ENCODE measurements at places on chromosomes 6 and 20.

- DNase-seq: no peak
Measured at GRCh38 chr6:144316862-144317195, 31.7 kb downstream of the UTRN start.

DNA sequence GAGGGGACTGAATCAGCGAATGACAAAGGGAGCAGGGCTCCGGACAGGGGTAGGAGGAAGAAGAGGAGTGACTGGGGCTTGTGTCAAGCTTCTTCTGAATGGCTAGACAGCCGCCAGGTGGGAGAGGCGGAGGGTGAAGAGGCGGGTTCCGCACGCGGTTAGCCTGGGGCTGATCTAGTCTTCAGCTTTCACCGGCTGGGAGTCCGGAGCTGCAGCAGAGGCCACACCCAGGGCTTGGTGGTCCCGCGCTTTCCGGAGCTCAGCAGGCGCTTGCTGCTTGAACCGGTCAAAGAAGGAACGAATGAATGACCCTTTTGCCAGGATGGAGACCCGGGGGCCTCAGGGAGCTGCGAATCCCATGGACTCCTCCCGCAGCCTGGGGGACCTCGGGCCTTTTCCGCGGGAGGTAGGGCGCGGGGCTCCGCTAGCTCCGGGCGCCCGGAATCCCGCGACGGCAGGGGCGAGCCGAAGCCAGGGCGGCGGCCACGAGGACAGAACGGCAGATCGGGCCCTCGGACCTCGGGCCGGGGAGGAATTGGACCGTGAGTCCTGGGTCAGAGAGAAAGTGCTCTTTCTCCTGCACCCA, at the start of gene C6orf141:
Gene C6orf141, plus strand, starts transcription at position 177 of the 586 bp plus-strand sequence. Its CDS starts 125 bp downstream, at position 302.
- no peak for DNase-seq

GRCh38 chr6:36603222-36604089, 9.3 kb downstream of the SRSF3 start:
- no peak for DNase-seq

GRCh38 chr6:110999634-111000270, 17.9 kb downstream of the RPF2 start:
- DNase-seq: peak; percentile 40

DNA sequence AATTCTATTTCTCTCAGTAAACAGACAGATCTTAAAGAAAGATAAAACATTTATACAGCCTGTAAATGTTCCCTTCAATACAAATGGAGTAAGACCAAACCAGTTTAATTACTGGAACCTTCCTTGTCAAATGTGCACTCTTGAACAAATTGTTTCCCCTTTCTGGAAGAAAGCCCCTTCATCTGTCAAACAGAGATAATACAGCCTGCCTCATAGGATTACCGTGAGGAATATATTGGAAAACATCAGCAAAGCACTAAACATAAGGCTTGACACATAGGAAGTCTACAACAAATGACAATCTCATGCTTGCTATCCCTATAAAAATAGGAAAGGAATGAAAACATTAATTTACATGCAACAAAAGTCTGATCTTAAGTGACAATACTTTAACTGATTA, 173.8 kb downstream of the PTPRK start:
- DNase-seq: no peak

DNA sequence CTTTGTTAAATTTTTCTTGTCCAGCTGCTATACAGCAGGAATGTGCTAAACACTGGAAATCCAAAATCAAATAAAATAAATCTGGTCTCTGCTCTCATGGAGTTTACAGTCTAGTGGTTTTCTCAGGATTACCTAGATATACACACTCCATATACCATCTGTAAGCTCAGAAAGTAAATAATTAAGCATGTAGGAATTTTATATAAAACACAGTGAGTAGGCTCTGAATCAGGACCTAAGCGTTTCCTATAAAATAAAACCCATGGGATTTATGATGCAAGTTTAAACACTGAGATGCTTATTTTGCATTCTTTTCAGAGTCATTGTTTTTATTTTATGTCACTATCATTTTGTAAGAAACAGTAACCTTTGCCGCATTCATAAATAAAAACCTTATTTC, 29.7 kb upstream of the UFL1 start:
- DNase-seq: no peak

GRCh38 chr20:42785041-42785440, 404.7 kb downstream of the PTPRT start:
- DNase-seq: no peak

DNA sequence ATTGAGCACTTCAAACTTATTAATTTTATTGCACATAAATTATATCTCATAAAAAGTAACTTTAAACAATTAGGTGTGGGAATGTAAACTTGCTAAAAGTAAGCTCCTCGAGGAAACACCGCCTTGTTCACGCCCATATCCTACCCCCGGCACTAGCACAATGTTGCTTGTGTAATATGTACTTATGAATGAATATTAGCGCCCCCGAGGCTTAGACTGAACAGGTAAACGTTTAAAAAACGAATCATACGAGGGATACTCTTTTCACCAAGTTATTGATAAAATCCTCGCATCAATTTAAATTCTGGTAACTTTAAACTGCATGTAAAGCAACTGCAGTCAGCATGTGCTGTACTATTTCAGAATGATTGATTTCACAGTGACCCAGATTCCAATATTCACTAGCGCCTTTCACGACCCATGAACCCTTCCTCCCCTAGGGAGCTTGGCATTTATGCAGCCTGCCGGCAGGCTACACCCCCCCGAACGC, 637 bp downstream of the TFB1M start:
- DNase-seq: peak; percentile 43

- no peak for DNase-seq
Measured at GRCh38 chr6:75813476-75814250, 64.6 kb downstream of the MYO6 start.

DNA sequence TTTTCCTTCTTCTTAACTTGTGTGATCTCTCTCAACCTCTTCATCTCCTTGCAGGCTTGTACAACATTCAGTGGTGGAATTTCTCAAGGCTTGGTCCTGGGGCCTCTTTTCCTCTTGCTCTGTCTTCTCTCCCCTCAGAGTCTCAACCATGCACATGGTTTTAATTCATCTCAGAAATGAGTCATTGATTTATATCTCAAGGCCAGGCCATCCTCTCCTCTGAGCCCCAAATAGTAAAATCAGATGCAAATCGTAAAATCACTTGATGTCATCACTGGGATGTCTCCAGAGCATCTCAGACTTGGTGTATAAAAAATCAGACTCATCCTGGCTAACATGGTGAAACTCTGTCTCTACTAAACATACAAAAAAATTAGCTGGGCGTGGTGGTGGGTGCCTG, 85.0 kb downstream of the FNDC1 start:
- DNase-seq: no peak

GRCh38 chr6:34585512-34586061, 29.5 kb upstream of the SPDEF start:
- no peak for DNase-seq

GRCh38 chr20:53865901-53866793, 204.2 kb downstream of the BCAS1 start:
- no peak for DNase-seq

- no peak for DNase-seq
Measured at GRCh38 chr6:158782432-158783166, 36.6 kb downstream of the EZR start.

- DNase-seq: peak; percentile 25
Measured at GRCh38 chr20:56247954-56248782, at the start of gene MC3R. MC3R (plus strand) TSS chr20:56248732; CDS start chr20:56248844, 112 bp downstream.

DNA sequence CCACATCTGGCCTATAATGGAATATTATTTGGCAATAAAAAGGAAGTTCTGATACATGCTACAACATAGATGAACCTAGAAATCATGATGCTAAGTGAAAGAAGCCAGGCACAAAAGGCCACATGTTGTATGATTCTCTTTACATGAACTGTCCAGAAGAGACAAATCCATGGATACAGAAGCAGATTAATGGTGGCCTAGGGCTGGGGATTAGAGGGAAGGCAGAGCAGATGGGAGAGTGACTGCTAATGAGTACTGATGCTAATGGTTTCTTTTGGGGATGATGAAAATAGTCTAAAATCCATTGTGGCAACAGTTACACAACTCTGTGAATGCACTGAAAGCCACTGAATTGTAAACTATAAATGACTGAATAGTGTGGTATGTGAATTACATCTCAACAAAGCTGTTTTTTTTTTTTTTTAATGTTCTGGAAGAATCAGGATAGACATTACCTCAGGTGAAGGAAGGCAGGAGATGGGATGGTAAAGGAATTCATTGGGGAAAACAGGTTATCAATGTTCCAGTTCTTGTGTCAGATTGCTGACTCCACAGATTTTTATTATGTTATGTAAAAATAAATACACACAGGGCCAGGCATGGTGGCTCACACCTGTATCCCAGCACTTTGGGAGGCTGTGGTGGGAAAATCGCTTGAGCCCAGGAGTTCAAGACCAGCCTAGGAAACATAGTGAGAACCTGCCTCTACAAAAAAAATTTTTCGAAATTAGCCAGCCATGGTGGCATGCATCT, 8.9 kb upstream of the SOX12 start:
- no peak for DNase-seq

DNA sequence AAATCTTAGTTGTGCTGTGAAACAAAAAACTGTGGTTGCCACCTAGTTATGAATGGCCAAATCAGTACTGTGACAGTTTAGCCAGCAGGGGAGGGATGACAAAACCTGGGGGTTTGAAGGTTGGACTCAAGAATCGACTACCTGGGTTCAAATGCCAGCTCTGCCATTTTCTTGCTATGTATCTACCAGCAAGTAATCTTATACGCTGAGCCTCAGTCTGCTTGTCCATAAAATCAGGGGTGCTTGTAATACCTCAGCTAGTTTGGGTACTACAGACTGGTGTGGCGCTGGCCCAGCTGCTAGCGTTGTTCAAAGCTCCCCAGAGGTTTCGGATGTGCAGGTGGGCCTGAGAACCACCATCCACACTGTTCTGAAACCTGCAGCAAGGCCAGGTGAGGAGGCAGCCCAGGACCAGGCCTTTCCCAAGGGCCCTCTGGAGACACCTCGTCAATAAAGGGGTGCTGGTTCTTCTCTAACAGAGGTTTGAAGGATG, 40.4 kb downstream of the TRAM2 start:
- no peak for DNase-seq

GRCh38 chr6:39091220-39091619, 23.8 kb downstream of the SAYSD1 start:
- DNase-seq: no peak

- no peak for DNase-seq
Measured at GRCh38 chr6:87105823-87106222, 10.9 kb upstream of the CGA start.

DNA sequence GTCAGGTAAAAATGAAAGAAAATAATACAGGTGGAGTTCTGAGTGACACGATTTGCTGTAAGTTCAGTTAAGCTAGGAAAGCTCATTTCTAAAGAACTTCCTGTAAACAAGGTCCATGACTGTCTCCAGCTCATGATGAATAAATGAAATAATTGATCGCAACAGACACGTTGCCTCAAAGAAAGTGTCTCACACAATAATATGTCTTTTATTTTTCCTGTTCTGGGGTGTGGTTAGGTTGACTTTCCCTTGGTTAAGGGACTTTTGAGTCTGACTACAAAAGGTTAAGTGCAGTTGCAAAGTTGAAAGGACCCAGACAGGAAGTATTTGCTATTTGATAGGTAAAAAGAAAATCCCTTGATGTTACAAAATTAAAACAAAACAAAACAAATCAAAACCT, 304.2 kb upstream of the PRDM1 start:
- DNase-seq: peak; percentile 59

DNA sequence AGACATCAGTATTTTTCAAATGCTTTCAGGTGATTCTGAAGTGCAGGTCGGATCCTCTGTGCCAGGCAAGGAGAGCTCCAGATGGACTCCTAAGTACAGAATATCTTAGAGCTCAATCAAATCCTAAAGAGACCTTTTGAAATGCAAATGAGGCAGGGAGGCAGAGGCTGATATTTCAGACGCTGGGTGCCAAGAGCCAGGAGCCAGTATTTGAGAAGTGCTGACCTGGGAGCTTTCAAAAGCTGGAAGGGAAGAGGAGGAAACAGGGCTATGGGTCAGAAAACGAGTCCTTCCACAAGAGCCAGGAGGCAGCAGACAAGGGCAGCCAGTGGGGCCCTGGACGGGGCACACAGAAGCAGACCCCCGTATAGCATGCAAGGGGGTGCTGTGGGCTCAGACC, 46.1 kb upstream of the DSN1 start:
- DNase-seq: no peak

GRCh38 chr6:19037607-19038006, 650.5 kb downstream of the RNF144B start:
- no peak for DNase-seq

DNA sequence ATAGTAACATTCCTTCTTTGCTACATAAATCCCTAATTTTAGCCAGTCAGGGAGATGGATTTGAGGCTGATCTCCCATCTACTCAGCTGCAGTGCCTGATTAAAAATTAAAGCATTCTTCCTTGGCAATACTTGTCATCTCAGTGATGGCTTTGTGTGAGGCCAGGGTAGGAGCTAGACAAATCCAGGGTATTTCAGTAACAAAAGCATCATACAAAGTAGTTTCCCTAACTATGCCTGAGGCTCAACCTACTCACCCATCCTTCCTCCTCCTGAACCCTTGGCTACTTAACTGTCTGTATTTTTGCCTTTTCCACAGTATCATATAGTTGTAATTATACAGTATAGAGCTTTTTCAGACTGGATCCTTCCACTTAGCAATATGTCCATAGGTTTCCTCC, 37.7 kb downstream of the HLA-DRB5 start:
- DNase-seq: no peak

GRCh38 chr6:64831680-64832079, 875.3 kb downstream of the EYS start:
- no peak for DNase-seq

- DNase-seq: no peak
Measured at GRCh38 chr6:129236001-129236517, 353.1 kb downstream of the LAMA2 start.

GRCh38 chr20:1867495-1868260, 27.5 kb upstream of the SIRPA start:
- no peak for DNase-seq

GRCh38 chr20:21100578-21101452, 5.3 kb downstream of the LINC00237 start:
- peak; percentile 21 for DNase-seq

DNA sequence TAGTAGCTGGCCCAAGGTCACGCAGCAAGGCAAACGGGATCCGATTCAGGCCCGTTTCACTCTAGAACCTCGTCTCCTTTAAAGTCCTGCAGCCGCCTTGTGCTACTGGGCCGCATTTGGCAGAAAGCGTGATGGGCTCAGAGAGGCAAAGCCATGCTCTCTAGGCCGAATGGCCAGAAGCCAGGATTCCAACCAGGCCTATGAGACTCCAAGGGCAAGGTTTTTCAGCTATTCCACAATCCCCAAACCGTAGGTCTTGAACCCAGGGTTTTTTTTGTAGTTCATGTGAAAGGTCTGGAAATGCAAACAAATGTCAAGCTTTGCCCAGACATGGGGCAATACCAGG, 174.1 kb downstream of the PREX1 start:
- no peak for DNase-seq

GRCh38 chr6:38080360-38080759, 260.8 kb downstream of the ZFAND3 start:
- DNase-seq: no peak
